ENCODE measurements at places on chromosomes 11 and 22.

DNA sequence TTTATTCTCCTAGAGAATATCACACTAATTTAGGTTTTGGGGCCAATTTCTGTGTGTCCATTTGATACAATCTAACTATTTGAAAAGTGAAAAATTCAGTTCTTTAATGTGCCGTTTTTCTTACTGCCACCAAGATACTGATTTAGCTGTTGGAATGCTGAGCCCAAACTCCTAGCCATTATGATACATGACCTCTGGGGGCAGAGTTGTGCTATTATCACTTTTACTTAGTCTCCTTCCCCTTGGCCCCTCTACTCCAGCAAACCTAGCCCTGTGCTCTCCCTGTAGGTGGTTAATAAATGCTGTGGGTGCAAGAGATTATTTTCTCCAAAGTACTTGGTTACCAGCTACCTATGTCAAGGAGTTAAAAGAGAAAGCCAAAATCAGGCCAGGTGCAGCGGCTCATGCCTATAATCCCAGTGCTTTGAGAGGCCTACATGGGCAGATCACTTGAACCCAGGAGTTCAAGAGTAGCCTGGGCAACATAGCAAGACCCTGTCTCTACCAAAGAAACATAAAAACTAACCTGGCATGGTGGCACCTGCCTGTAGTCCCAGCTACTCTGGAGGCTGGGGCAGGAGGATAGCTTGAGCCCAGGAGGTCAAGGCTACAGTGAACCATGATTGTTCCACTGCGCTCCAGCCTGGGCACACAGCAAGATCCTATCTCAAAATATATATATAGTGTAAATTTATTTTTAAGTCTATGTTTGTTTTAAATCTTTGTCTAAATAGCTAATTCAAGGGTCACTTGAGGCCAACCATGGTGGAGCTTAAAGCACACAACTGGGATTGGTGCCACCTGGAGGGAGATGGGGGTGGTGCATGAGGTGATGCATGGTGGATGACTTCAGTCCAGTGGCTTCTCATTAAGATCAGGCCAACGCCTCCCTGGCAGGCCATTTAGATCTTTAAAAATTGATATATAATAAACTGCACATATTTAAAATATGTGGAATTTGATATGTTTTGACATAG, 193.2 kb upstream of the PLET1 start:
- DNase-seq: no peak

DNA sequence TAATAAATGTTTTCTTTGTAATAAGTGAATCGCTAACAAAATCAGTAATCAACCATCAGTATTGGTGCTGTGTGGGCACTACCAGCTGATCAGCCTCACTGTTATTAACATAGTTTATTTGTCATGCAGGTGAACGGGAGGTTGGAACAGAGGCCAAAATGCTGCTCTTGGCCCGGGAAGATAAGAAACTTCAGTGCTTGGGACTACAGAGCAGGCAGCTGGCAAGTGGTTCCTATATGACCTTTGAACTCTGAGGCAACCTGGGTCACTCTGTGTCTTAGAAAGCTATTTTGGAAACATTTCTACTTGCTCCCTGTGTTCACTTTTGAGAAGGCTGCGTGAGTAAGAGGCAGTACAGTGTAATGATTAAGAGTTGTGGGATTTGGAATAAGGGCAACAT, 36.5 kb upstream of the DNAJB13 start:
- DNase-seq: no peak

- no peak for DNase-seq
Observed at GRCh38 chr11:75797116-75797515, 17.9 kb upstream of the UVRAG start.

GRCh38 chr11:77250881-77251640, 50.4 kb downstream of the GDPD4 start:
- DNase-seq: no peak

DNA sequence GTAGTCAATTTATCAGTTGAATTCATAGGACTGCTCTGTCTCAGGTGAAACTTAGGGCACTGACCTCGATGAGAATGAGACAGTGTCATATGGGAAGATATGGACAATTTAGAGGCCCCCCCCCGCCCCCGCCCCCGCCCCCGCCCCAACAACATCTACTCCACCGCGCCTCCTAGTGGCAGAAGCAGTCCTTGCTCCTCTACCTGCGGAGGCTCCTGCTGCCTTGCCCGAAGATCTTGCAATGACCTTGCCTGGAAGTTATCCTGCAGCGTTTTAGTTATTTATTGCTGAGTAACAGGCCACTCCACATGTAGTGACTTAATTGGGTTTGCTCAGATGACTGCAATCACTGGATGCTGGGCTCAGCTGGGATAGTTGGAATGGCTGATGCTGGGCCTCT, 15.2 kb downstream of the SERPINH1 start:
- DNase-seq: peak; percentile 41

DNA sequence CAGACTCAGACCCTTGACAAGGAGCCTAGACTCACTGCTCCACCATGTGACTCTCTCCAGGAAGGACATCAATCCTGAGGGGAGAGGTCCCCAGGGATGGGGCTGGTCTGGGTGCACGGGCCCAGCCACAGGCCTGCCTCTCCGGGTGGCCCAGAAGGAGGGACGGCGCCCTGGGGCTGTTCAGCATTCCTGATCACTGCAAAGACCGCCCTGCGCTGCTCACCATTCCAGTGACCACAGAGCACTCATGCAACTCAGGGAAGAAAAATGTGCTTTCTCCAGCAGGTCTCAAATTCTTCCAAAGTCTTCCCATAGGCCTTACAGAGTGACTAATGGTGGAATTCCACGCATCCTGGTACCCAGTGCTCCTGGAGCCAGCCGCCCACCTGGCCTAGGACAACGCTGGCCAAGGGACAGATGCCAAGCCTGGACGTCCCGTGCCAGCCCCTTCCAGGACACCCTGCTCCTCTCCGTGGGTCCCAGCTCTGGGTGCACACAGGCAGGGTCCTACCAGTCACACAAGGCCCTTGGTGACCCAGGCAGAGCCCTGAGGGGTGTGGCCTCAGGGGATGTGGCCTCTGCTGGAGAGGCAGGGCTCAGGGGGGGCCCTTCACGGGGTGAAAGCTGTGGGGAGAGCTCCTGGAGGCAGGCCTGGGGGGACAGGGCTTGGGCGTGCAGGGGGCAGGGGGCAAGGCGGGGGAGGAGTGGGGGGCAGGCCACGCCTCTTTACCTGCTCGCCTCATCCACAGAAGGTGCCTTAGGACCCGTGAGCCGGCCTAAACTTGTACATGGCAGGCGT, 178.8 kb downstream of the IGLL1 start:
- no peak for DNase-seq

DNA sequence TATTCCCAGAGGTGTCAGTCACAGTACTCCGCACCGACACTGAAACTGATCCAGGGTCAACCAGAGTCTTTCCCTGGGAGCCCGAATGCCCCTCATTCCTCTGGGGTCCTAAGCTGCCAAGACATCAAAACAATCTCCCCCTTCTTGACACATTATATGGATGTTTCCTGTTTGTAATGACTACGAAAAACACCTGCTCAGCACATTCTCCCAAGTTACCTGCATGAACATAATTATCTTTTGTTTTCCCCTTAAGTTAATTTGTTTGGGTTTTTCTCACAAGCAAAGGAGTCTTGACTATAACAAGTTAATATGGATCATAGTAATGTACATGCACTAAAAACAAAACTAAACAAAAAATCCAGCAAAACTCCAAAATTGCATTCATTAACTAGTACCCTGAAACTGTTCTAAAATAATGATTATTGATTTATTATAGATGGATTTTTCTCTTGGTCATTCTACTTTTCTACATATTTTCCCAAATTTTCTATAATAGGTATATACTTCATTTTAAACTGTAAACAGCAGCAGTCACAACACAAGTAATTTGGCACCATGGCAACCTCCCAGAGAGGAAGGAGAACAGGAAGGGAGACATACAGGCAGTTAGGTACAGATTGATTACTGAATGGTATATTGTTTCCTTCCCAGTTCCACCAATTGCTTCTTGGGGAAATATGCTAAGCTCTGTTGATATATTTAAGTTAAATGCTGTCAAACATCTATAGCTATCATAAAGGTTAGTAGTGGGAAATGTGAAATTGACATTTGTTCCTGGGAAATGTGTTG, 631.5 kb downstream of the METTL15 start:
- no peak for DNase-seq

GRCh38 chr22:33302049-33302545, 243.9 kb upstream of the SYN3 start:
- DNase-seq: peak; percentile 4

DNA sequence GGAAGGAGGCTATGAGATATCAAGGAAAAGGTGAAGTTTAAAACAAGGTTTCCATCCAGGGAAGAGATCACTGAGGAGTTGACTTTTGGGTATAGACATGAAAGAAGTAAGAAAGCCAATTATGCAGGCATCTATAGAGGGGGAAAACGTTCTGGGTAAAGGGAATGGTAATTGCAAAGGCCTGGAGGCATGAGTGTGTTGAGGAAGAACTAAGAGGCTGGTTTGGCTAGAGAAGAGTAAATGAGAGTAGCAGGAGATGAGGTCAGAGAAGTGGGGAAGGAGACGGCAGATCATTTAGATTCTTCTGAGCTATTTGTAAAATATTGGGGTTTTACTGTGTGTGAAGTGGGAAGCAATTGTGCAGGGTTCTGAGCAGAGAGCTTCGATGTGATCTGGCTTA, 7.6 kb downstream of the ENDOD1 start:
- DNase-seq: no peak

DNA sequence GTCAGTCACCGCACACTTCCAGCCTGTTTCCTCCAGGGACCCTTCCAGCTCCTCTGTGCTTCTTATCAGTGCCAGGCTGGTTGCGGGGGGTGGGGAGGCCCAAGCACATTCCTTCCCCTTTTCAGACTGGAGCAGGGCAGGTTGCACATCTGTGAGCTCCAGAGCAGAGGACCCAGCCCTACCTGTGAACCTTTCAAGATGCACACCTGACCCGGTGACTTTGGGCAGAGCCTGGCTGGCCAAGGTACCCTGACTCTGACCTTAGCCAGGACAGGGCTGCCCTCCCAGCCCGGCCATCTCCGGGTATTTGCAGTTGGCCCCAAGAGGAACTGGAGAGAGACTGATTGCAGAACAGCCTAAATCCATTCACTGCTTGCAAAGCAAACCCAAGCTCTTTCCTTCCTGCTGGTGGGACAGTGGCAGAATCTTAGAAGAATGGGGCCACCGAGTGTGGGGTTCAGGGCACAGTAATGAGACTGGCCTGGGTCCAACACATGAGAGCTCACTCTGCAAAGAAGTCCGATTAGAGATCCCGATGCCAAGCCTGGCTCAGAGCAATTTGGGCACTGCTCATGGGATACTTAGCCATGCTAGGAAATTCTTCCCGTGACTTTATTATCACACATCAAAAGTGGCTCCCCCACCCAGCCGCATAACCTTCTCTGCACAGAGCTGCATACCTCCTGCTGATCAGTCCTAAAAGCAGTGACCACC, 64.7 kb upstream of the CCND1 start:
- DNase-seq: no peak

GRCh38 chr11:12862696-12863469, 146.2 kb upstream of the RASSF10 start:
- no peak for DNase-seq

GRCh38 chr11:67276781-67277230, 10.5 kb downstream of the GRK2 start:
- no peak for DNase-seq

- no peak for DNase-seq
Observed at GRCh38 chr11:96189351-96189750, 153.6 kb downstream of the MAML2 start.

All from stimulated activated CD4-positive, alpha-beta T cell treated with anti-CD3 and anti-CD28 coated beads, Interleukin-4, amount 100 ng/mL, for 4 hours (primary cell).